Stromal cell of bone marrow (primary cell): ENCODE measurements at places on chromosomes 3 and 15.
A peak's percentile ranks its signal among the peaks of the same experiment; 100 is the strongest.

DNA sequence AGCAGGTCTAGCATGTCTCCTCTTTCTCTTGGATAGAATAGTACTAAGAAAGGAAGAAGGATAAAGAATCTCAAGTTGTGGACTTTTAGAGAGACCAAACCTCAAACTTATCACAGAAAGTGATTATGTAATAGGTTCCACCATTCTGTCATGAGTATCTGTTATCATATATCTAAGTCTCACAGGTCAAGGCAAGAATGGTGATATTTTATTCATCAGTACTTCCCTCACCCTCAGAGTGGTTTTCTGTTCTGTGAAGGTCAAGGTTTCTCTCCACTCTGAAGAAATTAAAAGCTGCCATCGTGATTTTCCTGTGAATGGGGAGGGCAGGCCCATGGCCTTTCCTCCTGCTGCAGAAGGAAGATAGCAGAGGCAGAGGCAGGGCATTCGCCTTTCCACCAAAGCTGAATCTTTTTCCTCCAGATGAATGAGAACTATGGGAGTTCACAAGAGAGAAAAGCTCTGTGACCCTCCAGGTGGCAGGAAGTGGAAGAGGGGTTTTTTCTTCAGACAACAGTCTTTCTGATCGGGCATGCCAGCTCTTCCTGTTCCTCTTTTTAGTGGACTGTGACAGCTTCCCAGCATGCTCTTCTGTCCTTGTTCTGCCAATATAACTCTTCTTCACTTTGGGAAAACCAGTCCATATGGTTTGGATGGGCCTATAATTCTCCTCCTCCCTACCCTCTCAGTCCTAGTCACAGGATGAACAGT is 37.1 kb upstream of the CCK start:
- no peak for DNase-seq

GRCh38 chr15:55694652-55695150 is 48.3 kb downstream of the PRTG start:
- no peak for DNase-seq

DNA sequence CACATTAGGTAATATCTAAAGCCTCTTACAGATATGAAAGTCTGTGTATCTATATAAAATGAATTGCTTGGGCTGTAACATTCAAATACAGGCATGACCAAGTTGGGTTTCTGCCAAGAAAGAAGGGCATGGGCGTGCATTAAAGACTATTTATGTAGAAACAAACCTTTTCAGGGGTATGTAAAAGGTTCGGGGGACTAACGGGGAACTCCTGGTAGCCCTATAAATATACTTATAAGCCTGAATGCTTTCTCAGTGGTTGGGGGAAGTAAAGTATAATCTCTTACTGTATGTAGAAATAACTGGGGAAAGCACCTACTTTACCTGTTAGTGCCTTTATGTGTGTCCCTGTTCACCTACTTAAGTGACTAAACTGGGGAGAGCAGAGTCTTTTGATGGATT is 154.5 kb upstream of the TBL1XR1 start:
- DNase-seq = no peak

DNA sequence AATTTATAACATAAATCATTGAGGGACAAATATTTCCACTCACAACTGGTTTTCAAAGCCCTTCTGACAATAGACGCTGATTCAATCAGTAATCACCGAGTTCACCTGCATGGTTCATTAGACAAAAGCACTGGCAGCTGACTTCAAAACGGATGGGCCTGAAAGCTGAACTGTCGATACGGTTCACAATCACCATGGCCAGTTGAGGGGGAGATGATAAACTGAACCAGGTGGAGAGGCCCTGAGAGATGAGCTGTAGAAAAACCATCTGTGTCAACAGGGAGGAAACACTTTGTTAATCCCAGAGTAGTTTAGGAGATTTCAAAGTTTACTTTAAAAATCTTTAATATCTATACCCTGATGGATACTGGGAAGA is 75.0 kb downstream of the PEX5L start:
- no peak for DNase-seq

GRCh38 chr3:37611771-37612170 is 249.9 kb upstream of the CTDSPL start:
- DNase-seq = no peak

- DNase-seq = no peak
Observed at GRCh38 chr3:148879256-148879655, 14.2 kb downstream of the CPA3 start.

- no peak for DNase-seq
Observed at GRCh38 chr3:159189994-159190669, 388.3 kb downstream of the MFSD1 start.

- no peak for DNase-seq
Observed at GRCh38 chr3:62097121-62097520, 276.2 kb downstream of the FEZF2 start.

- no peak for DNase-seq
Observed at GRCh38 chr15:87483468-87483867, 773.1 kb downstream of the NTRK3 start.

DNA sequence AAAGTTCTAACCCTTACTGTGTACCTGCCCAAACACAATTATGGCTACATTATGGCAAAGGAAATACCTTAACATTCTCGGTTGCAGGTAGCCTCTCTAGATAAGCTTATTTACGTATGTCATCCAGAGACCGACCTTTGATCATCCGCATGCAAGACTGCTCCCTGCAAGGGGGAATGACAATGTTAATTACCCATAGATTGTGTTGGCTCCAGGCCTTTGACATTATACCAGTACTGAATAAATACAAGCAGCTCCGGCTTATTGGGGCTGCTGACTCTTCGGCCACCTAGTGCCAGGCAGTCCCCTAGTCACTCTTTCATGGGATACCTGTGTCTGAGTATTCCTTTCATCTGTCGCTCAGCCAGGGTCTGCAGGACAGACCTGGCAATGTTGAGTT is 223.5 kb downstream of the DTWD1 start:
- DNase-seq = no peak

DNA sequence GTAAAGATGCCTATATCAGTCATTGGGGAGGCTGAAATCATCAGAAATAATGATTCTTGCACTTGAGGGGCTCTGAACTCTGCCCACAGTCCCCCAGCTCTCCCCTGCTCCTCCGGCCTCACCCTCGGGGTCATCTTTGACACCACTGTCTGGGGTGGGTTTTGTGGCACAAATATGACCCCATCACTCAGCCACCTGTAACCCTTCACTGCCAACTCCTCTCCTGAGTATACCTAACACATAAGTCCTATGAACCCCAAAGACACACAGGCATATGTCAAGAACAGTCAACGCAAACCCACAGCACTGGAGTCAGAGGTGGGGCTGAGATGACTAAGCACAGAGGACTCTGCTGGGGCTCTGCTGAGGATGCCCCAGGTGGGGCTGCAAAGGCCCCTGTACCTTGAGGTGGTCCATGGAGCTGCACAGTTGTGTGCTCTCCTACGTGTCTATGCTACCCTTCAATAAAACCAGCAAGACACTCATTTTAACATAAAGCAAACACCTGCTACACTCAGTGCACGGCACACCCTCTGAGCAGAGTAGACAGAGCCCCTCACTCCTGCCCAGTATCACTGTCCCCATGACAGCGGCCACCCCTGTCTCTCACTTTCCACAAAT is 29.9 kb downstream of the SLC41A3 start:
- DNase-seq = no peak

DNA sequence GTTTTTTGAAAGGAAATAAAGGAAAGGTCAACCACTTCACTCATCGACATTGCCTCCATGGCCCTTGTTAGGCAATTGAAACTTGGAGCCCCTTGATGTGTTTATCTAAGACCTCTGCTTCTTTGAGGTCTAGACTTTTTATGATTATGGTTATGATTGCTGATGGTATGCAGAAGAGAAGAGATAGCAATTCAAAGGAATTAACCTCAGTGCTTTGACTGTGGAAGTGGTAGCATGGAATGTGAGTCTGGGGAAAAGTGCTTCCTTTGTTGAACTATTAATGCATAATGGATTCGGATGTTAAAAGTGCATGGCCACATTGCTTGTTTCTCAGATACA is 46.1 kb downstream of the FNDC3B start:
- DNase-seq = no peak

DNA sequence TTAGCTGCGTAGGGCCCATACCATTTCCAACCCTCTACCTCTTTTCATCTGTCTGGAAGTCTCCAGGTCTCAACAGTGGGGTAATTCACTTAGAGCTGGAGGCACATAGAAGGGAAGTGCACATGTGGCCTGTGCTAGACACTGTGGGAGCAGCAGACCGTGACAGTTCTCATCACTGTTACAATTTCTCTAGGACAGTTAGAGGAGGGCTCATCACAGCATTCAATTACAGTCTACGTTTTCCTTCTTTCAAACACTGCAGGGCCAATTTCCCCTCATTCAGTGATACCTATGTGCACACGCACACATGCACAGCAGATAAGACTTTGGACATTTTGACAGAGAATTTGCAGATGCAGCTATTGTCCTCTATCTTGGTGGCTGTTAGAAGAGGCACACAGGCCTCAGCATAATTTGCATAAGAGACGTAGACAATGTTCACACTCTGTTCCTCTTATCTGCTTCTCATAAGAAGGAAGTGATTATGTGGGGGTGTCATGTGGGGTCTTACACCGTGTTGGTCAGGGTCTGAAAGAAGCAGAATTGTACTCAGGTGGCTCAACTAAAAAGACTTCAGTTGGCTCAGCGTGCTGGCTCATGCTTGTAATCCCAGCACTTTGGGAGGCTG is 12.6 kb upstream of the HRG start:
- DNase-seq = no peak

DNA sequence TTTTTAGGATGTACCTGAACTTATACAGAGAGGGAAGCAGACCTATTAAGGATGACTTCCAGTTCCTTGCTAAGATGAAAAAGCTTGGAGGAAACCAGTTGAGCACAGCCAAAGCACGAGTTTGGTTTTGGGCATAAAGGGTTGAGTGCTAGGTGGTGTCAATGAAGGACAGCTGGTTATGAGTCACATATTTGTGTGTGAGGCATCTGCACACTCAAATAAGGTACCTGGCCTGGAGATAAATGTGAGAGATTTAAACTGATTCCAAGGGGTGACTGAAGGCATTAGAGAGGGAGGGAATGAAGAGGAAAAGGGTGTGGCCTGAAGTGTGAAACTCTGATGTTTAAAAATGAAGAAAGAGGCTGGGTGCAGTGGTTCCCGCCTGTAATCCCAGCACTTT is 486.7 kb downstream of the DIPK2A start:
- DNase-seq = no peak

DNA sequence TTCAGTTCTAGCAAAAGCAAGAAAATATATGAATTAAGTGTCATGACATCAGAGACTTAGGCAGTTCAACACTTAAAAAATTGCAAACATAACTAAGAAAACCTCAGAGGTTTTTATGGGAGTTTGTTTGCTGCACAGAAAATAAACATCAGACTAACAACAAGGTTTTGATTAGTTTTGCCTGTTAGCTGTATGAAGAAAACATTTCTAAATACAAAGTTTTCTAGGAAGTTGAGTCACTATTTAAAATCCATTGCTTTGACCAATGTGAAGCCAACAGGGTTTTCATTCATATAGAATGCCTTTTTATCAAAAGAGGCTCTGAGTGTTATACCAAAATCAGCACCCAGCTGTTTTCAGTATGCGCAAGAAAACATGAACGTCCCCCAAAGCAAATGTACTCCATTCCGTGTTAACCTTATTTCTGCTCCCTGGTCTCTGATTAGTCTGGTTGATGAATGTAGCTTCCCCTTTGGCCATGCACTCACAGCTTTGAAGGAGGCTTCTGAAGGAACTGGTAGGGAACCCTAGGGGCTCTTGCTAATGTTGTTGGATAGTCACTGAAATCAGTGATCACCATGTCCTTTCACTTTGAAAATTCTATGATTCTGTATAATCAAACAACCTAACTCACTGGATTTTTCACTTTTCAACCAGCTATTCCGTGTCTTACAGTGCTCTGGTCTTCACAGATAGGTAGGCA is 89.6 kb upstream of the TSEN2 start:
- no peak for DNase-seq

DNA sequence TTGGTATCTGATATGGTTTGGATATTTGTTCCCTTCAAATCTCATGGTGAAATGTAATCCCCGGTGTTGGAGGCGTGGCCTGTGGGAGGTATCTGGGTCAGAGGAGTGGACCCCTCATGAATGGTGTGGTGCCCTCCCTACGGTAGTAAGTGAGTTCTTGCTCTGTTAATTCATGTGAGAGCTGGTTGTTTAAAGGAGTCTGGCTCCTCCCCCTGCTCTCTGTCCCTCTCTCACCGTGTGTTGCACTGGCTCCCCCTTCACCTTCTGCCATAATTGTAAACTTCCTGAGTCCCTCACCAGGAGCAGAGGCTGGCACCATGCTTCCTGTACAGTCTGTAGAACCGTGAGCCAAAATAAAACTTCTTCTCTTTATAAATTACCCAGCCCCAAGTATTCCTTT is 246.9 kb upstream of the AGTR1 start:
- no peak for DNase-seq

- no peak for DNase-seq
Observed at GRCh38 chr15:58530056-58530590, 98.3 kb downstream of the LIPC start.

DNA sequence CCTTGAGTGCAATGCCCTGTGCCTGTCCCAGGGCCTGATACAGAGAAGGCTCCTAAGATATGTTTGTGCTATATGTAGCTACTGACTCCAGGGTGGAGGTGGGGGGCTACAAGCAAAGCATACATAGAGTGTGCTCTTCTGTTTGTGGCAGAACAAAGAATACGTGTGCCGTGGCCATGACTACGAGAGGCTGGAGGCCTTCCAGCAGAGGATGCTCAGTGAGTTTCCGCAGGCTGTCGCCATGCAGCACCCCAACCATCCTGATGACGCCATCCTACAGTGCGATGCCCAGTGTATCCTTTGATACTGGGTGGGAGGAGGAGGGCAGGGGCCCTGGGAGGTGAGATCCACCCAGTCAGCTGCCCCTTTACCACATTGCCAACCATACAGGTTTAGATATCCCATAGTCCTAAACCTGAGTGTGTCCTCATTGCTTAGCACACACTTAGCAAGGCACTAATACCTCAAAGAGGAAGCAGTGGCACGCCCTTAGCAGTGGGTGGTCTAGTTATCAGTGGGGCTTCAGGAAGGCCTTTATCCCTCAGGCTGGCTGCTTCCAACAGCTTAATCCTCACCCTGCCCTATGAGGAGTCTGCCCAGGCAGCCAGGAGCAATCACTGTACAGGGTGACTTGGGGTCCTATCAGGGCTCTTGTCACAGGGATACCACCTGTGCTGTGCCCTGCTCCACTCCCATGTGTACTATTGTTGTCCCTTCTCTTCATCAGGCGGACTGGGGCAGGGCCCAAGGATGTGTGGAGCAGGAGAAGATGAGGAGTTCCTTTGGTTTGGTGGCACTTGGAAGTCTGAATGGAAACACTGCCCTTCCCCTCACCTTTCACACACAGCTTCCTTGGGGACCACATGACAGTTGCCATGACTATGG is 30.1 kb upstream of the MANF start:
- no peak for DNase-seq

DNA sequence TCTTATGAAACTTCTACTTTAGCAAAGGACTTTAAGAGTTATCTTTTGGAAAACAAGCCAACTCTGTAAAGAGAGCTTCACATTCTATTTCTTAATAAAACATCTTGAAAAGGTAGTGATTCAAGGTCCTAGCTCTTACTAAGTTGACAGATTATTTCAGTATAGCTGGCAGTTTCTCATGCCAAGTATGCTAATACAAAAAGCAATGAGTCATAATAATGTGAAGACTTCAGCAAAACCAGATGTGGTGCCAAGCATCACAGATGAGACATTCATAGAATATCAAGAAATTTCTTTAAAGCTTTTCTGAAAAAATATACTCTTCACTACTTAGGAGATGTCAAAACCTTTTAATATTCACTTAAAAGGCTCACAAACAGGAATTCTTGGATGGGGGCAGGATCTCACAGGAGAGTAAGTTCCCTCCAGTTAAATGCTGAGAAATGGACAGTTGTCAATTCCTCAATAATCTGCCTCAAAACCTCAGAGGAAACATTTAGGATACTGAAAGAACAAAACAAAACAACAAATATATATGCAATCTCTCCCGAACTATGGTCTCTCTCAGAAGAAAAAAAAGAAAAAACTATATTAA is 45.6 kb downstream of the DCBLD2 start:
- DNase-seq = peak; percentile 93
